ENCODE measurements at places on chromosomes 6 and 20. TPM values are rescaled to one million over a fixed set of nuclear protein-coding genes. Genes with fewer than 3 reads are reported as not detected.

DNA sequence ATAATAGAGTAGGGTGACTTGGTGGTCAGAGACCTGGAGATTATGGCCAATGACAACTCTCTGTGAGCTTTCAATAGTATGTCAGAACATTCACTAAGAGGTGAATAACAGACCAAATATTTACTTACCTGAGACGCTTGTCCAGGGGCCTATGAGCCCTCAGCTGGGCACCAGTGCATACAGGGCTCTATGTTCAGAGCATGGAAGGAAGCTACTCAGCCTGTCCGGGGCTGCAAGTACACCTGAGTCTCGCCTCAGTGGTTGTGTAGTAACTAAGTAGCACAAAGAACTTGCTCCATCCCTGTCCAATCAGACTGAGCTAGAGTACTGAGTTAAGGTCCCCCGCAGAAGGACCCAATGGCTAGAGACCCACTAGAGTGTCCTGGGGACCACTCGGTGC lies 11.6 kb upstream of the SCGN start:
- DNase-seq, result no peak

GRCh38 chr6:136921381-136921935 lies 643 bp upstream of the SLC35D3 start:
- peak; percentile 87 for DNase-seq

- DNase-seq, result no peak
Observed at GRCh38 chr6:138309695-138310094, 68.0 kb upstream of the SMIM28 start.

The NKX2-2 gene
- not detected for total RNA-seq

DNA sequence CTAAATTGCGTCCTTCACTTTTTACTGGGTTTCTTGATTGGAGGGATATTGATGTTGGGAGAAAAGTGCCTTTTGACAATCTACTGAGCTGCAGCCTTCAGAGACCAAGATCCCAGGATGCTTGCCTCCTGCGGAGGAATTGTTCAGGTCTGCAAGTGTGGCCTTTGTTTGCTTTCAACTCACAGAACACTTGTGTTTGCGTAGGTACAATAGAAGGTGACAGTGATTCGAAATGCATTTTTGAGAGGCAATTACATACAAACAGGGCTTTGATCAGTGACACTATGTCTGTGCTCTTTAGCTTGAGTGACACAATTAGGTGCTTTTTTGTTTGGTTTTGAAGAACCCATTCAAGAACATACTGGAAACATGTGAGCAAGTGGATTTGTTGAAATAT lies 600.6 kb downstream of the QKI start:
- no peak for DNase-seq

DNA sequence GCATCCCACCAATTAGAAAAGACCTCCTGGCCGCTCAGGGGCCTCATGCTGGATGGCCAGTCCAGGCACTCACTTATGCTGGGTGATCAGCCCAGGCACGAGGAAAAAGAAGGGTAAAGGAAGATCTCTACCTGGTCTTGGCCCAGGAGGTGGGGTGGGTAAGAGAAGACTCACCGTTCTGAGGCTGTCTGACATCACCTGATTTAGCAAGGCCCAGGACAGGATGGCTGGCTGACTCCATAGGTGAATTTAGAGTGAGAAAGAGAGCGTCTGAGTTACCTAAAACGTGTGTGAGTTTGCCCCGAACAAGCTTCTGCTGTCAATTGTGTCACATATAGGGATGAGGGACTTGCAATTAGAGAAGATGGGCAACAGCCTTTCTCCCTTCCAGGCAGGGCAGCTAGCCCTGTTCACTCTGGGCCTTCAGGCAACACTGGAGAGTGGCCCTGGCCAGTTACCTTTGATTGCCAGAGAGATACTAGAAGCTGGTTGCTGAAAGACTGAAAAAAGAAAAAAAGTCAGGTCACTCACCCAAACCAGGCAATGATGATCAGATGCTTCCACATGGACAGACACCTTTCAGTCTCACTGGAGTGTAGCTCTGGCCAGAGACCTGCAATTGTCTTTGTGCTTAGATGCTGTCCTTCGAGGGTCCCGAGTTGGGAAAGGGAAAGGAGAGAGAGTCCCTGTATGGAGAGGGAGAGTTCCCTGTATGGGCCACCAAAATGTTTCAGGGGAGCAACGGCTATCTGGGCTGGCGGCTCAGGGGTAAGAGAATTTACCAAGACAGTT lies 35.7 kb upstream of the IER3 start:
- no peak for DNase-seq

The DCDC2 gene
- 9.4 TPM for total RNA-seq

The BCAS4 gene
- 5.8 TPM for total RNA-seq

- DNase-seq, result no peak
Observed at GRCh38 chr20:59331721-59332329, 31.4 kb downstream of the EDN3 start.

The RAB44 gene
- 3.1 TPM for total RNA-seq

DNA sequence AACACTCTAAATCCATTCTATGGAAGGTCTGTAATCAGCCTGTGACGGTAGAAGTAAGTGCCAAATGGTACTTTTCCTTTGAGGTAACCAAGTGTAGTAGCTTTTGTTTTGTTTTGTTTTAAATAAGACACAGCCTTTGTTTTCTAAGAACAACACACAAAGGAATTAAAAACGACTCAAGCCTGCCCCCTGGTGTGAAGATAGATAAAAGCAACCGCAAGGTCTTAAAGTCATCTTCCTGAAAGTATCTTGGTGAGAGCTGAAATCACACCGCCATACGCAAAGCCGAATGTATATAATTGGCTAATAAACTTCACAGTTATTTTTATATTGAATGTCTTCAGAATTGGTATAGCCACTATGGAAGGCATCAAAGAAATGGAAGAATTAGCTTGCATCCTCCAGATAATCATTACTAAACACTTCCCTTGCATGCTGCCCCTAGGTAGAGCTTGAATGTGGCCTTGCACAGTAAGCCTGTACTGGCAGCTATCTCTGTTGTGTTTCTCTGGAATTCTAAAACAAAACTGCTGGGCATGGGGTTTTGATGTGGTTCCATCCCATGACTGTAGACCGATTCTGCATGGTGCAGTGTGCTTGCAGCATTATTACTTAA lies 95.6 kb downstream of the LAMP5 start:
- no peak for DNase-seq

The OXT gene
- total RNA-seq, result not detected

- no peak for DNase-seq
Observed at GRCh38 chr6:36484736-36485135, 41.9 kb downstream of the KCTD20 start.

The TTI1 gene
- total RNA-seq, result 30.4 TPM

DNA sequence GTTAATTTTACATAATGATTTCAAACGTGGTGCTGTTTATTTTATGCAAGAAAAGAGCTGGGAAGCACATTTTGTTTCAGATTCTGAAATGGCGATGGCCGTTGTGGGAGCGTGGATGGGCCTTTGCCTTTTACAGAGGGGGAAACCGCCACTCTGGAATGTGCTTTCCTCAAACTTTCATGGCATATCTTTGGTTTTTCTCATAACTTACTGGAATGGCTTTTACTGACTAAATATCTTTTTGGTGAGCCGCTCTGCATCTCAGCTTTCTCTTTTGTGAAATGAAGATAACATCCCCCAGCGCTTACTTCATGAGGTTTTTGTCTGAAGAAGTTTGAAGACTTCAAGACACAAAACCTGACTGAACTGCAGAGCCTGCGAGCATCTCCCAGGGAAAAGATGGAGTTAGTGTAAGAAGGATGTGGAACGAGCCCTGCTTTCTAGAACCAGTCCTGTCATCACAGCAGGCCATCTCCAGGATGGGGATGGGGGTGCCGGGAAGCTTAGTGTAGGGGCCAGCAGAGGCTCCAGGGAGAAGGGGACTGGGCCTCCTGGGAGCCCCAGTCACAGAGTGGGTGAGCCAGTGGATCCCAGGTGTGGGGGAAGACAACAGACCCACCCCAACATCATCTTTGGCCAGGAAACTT lies 61.8 kb upstream of the TIAM2 start:
- no peak for DNase-seq

GRCh38 chr6:137112067-137112355 lies 61.4 kb downstream of the IL22RA2 start:
- DNase-seq, result no peak

GRCh38 chr6:35919085-35919826 lies 1.6 kb downstream of the SRPK1 start:
- DNase-seq, result no peak

The FAM83B gene
- total RNA-seq, result 1.0 TPM

- DNase-seq, result no peak
Observed at GRCh38 chr20:37179683-37180524, 556 bp upstream of the MROH8 start.

GRCh38 chr20:30937790-30938189 lies 319.7 kb upstream of the DEFB115 start:
- DNase-seq, result no peak

- no peak for DNase-seq
Observed at GRCh38 chr6:84688141-84688873, 76.1 kb downstream of the TBX18 start.

The KIAA0408 gene
- total RNA-seq, result 30.4 TPM

The OOEP gene
- total RNA-seq, result not detected

- DNase-seq, result peak; percentile 85
Observed at GRCh38 chr6:3380344-3381232, 76.3 kb downstream of the SLC22A23 start.

- DNase-seq, result no peak
Observed at GRCh38 chr6:156279261-156279969, 497.8 kb upstream of the ARID1B start.

GRCh38 chr6:114611696-114612095 lies 268.9 kb upstream of the HS3ST5 start:
- DNase-seq, result no peak

The BNIP5 gene
- not detected for total RNA-seq

- DNase-seq, result no peak
Observed at GRCh38 chr6:150001295-150002008, 23.9 kb downstream of the RAET1L start.
